Suppressor macrophage treated with lipopolysaccharide for 1 hour (primary cell): ENCODE measurements at places on chromosomes 7 and 10.

DNA sequence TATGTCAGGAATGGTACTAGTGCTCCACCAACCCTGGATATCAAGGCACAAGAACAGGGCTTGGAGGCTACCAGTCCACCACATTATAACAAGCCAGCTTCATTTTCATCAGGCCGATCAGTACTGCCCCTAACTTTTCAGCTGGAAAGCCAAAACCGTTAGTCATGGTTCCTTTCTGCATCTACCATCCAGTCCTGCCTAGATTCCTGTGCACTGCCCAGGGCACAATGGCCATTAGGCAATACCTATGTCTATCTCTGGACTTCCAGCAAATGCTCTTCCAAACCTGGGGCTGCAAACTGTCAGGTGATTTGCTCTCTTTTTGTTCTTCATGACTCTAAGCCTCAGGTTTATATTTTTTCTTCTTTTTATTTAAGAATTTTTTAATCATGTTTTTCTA is 937.7 kb downstream of the SORCS1 start:
- no peak for DNase-seq

- DNase-seq = peak; percentile 42
Observed at GRCh38 chr10:76881477-76882220, 756.0 kb downstream of the KCNMA1 start.

DNA sequence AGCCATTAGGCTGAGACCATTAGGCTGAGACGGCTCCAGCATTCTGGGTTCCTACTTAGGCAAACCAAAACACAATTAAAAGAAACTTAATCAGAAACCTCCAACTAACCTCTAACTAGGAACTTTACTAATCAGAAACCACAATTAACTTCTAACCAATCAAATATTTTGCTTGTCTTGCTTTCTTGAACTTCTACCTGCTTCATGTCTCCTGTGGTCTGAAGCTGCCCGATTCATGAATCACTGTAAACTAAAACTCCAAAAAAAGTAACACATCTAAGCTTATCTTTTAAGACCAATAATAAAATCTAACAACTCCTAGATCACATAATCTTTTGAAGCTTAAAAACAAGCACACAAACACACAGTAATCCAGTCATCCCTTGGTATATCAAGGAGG is 76.1 kb downstream of the PDSS1 start:
- no peak for DNase-seq

- no peak for DNase-seq
Observed at GRCh38 chr7:157830331-157830730, 493.5 kb downstream of the DNAJB6 start.

DNA sequence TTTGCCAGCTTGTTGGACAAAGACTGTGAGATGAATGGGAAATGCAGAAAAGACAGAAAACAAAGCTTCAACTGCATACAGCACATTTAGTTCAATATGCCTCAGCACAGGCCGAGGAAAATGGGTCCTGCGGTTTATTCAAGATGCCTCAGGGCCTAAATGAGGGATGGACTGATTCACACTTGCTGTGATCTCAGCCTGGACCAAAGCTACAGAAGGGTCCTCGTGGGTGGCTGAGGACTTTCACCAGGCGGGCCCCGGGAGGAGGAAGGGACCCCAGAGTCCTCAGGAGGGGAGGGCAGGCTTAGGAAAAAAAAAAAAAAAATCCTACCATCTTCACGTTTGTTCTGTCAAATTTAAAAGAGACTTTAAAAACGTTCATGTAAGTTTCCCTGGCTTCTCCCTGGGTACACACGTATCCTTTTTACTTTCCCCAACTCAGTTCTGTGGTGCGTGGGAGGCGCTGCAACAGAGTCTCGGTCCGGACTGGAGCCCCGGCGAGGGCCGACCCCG is 624 bp upstream of the ZNF783 start:
- DNase-seq = peak; percentile 40

DNA sequence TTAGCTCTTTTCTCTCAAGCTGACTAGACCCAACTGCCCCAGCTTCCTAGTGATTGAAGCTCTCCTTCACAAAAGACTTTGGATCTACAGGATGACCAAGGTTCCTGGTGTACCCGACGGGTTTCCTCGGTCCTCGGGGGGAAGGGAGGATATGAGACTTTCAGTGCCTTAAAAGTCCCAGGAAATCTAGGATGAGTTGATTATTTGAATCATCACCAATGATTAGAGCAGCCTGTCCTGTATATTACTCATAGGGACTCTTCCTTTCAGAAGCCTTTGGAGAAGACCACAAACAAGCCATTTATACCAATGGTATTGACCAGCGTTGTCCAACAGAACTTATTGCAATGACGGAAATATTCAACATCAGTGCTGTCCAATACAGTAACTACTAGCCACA is 6.1 kb upstream of the ACTA2 start:
- DNase-seq = peak; percentile 49

- no peak for DNase-seq
Observed at GRCh38 chr7:95261895-95262415, 62.4 kb downstream of the PON1 start.

GRCh38 chr7:1149351-1149794 is 10.6 kb downstream of the ZFAND2A start:
- DNase-seq = no peak

- no peak for DNase-seq
Observed at GRCh38 chr7:101993311-101993710, 175.9 kb downstream of the CUX1 start.

DNA sequence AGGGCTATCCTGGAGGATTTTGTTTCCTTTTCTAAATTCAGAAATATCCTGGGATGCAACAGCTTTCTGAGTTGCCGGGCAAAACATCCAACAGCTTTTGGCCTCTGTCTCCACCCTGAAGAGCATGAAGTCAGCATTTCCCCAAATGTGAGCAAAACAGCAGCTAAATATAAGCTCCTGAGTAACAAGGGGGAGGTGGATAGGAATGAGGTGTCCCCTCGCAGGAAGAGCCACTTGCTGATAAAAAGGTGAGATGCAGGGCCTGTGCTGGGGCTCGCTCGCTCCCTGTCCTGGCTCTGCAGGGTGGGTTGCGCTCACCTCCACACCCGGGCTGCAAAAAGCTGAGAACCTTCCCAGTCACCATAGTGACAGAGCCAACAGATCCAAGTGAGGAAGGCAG is 264.3 kb downstream of the ZEB1 start:
- peak; percentile 24 for DNase-seq

- DNase-seq = peak; percentile 23
Observed at GRCh38 chr10:116469437-116469836, 41.8 kb downstream of the PNLIPRP3 start.

DNA sequence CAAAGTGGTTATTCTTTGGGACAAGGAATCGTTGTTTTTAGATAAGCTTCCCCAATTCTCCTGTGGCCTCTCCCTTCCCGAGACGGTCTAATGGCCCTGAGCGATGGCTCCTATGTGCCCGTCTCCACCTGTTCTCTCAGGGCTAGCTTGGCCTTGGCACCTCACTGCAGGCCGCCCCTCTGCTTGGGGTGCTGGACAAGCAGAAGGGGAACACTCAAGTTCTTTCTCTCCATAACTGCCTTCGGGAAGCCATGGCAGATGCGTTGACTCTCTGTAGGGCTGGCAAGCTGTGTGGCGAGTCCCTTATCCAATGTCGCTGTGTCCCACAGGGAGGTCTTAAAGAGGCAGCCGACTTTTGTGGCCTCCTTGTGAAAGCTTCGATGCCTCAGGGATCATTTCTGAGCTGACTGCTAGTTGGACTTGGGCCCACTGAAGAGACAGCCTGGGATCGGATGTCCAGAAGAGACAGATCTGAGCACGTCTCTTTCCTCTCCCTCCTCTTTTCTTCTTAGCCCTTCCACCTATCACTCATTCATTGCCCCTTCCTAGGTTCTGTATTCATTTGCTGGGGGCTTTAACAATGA is 70.8 kb downstream of the GRK5 start:
- DNase-seq = no peak

GRCh38 chr7:142428094-142428493 is 170.2 kb upstream of the PRSS58 start:
- DNase-seq = no peak

GRCh38 chr7:50739744-50740435 is 42.8 kb downstream of the GRB10 start:
- DNase-seq = peak; percentile 30

DNA sequence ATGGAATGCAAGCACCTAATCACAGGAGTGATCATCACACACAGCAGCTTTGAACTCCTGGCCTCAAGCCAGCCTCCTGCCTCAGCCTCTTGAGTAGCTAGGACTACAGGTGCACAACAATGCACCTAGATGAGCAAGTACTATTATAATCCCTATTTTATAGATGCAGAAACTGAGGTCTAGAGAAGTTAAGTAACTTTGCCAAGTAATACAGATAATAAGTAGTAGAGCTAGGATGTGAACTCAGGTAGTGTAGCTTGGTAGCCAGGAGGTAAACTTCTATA is 33.7 kb downstream of the DNAJC12 start:
- no peak for DNase-seq

- no peak for DNase-seq
Observed at GRCh38 chr10:116690356-116691322, 51.7 kb downstream of the HSPA12A start.

GRCh38 chr10:76982671-76983070 is 654.9 kb downstream of the KCNMA1 start:
- DNase-seq = no peak

DNA sequence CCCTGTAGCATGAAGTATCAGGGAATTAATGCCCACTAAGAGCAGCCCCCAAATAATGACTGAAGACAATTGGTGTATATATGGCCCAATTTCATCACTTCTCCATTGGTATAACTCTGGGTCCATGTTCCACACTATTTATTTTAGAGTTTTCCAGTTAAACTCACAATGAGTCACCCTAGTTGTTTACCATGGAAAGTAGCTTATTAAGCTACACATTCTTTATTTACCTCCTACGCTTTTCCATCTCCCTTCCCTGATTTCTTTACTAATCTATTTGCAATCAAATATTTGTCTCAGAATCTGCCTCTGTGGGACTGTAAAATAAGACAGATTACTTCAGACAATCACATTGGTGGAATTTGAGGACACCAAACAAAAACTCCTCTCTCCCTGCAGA is 655.6 kb downstream of the SORCS1 start:
- no peak for DNase-seq

DNA sequence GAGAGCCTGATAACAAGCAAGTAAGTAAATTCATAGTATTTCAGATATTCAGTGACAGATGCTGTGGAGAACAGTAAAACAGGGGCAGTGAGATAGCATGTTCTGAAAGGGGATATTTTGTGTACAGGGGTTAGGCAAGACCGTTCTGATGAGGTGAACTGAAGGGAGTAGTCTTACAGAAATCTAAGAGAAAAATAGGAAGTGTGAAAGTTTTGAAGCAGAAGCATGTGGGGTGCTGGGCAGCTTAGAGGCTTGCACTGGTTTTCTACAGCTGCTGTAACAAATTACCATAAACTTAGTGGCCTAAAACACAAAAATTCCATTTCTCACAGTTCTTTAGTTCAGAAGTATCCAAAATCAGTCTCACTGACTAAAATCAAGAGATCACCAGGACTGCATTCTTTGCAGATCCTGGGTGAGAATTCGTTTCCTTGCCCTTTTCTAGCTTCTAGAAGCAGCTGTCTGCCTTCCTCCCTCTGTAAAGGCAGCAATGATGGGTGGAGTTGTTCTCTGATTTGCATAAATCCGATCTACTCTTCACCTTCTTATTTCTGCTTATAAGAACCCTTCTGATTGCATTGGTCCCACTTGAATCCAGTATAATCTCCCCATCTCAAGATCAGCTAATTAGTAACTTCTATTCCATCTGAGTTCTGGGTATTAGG is 7.5 kb upstream of the KLF14 start:
- peak; percentile 60 for DNase-seq

GRCh38 chr10:8978100-8978499 is 923.6 kb downstream of the GATA3 start:
- no peak for DNase-seq

DNA sequence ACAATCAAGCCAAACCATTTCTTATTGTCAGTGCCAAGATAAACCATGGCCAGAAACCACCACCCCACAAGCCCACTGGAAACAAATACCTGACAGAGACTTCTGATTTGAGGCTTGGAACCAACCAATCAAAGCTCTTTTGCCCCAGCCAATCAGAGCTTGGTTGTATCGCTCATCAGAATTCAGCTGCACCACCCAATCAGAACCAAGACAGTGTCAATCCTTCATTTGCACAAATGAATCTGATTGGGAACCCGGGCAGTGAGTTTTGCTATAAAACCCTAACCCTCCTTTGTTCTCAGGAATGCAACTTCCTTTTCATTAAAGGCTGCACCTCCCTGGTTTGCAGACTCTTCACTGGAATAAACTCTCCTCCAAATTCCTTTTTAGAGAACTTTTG is 87.4 kb downstream of the ELAPOR2 start:
- DNase-seq = no peak
